ENCODE measurements at places on chromosomes 5 and 9.

GRCh38 chr5:60677850-60678664, 21.9 kb downstream of the DEPDC1B start:
- DNase-seq, result no peak

GRCh38 chr9:85483208-85483607, 258.5 kb downstream of the AGTPBP1 start:
- no peak for DNase-seq

GRCh38 chr5:96901384-96901783, 25.1 kb downstream of the ERAP2 start:
- DNase-seq, result no peak

DNA sequence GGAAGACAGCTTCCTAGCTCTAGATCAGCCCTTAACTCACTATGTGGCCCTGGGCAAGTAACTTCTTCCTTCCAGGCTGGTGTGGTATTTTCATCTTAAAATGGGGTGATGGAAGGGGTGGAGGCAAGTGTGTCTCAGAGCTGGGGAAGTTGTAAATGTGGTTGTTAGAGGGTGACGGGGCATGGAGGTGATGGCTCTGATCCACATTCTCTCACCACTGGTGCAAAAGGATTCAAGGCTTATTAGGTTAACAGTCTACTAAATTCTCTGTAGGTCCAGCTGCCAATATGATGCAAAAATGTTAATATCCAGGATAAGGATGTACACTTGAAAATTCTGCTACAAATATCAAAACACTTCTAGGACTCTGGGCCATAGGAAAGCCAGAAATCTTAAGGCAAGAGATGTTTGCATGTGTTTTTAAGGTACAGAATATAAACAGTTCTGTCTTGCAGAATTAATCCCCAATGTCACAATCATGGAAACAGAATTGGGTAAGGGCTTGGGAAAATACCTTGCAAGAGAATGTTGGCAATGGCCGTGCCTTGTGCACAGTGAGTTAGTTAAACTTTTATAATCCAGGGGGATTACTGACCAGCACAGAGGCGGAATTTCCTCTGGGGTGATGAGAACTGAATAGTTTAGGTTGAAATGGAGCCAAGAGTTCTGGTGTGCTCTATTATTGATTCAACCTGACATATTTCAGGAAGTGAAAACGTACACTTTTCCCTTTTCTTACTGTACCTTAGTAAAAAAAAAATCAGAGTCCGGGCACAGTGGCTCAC, 19.8 kb downstream of the TNFSF15 start:
- DNase-seq, result no peak

DNA sequence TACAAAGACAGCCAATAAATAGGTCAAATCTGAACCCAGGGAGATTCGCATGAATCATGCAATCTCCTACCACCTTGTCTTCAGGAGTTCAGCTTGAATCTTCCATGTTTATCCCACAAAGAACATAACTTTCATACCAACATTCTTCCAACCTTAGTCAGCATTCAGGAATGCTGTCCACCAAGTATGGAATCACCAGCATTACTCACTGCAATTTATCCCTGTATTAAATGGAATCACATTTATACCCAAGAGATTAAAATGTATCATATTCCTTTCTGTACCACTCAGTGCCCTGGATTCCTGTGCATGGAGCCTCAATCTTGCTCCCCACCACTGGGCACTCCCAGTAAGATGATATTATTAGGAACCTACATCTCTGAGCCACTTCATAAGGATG, 162.6 kb downstream of the GLIS3 start:
- DNase-seq, result no peak

GRCh38 chr5:127660047-127660733, 11.3 kb downstream of the CTXN3 start:
- no peak for DNase-seq

GRCh38 chr9:85569988-85570387, 171.8 kb downstream of the AGTPBP1 start:
- DNase-seq, result no peak

DNA sequence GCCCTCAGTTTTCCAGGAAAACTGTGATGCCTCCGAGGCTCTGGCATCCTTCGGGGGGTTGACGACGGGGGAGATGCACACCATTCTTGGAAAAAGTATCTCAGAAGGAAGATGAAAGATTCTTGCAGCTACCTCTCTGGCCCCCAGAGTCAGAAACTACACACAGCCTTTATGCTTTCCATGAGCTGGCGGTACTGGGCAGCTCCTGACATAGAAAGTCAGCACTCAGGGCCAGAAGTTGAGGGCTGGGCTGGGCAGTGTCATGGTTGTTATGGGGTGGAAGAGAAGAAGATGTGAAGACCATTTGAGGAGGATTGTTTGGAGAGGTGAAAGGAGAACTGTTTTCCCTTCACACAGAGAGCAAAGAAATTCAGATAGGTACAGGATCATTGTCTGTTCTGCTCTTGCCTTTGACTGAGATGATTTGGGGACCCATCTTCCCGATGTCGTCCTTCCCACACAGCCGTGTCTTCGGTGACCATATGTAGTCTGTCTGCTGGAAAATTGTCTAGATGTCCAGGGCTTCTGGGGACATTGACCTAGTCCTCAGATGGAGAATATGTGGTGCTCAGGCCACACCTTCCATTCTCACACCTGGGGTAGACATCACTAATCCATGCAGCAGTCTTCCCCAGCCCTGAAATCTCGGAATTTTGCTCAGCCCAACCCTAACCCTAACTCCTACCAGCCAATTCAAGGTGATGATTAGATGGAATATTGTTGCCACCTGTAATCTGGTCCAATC, 237.1 kb downstream of the CACNA1B start:
- no peak for DNase-seq

- DNase-seq, result no peak
Measured at GRCh38 chr9:115444959-115445358, 327.0 kb upstream of the TNC start.

GRCh38 chr5:6384856-6385255, 6.5 kb upstream of the MED10 start:
- no peak for DNase-seq

- no peak for DNase-seq
Measured at GRCh38 chr9:73152953-73153352, 1.3 kb downstream of the ANXA1 start.

- no peak for DNase-seq
Measured at GRCh38 chr9:121268851-121269641, 1.1 kb downstream of the GSN start.

GRCh38 chr5:159211729-159212174, 2.4 kb upstream of the RNF145 start:
- no peak for DNase-seq

GRCh38 chr5:17355586-17356346, 138.3 kb downstream of the BASP1 start:
- no peak for DNase-seq

GRCh38 chr5:178551059-178551458, 39.1 kb downstream of the COL23A1 start:
- DNase-seq, result no peak

DNA sequence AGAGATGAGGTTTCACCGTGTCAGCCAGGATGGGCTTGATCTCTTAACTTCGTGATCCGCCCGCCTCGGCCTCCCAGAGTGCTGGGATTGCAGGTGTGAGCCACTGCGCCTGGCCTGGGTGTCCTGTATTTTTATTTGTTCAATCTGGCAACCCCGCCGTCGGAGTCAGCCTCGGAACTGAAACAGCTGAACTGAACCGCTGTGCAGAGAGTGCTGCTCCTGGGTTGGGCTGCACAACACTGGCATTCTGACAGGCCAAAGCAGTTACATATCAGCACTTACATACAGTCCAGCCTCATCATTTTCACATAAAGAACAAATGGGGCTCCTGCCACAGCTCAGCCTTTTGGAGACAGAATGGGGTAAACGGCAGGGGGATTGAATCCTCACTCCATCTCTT, 185.6 kb downstream of the C9orf50 start:
- DNase-seq, result no peak
